ENCODE measurements at places on chromosomes 3 and 15.

GRCh38 chr3:133464573-133464972 lies 64.7 kb downstream of the BFSP2 start:
- DNase-seq: no peak

- DNase-seq: no peak
Measured at GRCh38 chr3:192750201-192750600, 22.9 kb upstream of the FGF12 start.

GRCh38 chr3:79453600-79453999 lies 314.2 kb downstream of the ROBO1 start:
- no peak for DNase-seq

DNA sequence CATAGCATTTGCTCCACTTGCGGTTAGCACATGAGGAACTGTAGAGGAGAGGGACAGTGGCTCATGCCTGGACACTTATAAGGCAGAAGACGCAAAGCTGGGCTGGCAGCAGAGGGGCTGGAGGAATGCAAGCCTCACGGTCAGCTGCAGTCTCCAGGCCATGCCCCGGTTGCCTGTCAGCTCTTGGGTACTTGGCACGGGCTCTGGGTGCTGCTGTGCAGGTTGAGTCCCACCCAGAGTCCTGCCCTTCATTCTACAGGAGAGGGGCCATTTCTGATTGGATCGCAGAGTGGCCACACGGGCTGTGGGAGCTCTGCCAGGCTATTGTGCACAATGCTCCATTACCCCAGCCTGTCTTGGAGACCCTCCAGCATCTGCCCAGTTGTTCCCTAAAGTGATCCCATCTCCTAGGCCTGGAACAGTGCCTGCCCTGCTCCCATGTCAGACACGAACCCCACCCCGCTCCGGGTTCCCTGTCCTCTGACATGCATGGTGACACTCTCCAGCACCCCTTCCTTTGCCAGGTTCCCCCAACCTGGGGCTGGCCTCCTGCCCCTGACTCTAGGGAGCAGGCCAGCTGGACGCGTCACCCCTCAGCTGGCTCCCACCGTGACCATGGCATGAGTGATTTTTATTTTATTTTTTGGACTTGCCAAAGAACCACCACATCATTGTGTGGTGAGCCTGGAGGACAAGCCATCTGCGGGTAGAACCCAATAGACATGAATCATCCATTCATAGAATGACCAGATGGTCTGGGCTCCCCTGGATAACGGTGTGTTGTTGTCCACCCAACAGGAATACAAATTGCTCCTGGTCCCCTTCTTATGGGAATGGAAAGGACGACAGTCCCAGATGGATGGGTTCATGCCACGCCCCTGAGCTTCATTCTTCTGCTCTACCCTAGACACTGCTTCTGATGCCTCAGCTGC lies 51.0 kb upstream of the KLF13 start:
- no peak for DNase-seq

- DNase-seq: no peak
Measured at GRCh38 chr15:25770031-25770430, 93.1 kb downstream of the ATP10A start.

DNA sequence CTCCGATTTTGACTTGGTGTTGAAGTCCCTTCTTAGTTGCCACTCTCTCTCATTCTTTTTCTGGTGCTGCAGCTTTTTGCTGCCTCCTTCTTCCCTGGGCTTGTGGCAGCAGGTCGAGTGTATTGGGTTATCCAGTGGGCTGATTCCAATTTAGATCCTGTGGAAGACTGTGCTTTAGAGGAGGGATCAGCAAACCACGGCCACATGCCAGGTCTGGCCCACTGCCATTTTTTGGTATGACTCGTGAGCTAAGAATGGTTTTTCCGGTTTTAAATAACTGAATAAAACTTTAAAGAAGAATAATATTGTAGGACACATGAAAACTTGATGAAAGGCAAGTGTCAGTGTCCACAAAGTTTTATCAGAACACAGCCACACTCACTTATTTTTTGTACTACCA lies 330.5 kb downstream of the ROBO2 start:
- no peak for DNase-seq

- no peak for DNase-seq
Measured at GRCh38 chr15:61749169-61749568, 311.1 kb downstream of the VPS13C start.

GRCh38 chr3:18562364-18563154 lies 137.4 kb upstream of the SATB1 start:
- no peak for DNase-seq

GRCh38 chr3:104820959-104821358 lies 545.8 kb upstream of the ALCAM start:
- DNase-seq: no peak

DNA sequence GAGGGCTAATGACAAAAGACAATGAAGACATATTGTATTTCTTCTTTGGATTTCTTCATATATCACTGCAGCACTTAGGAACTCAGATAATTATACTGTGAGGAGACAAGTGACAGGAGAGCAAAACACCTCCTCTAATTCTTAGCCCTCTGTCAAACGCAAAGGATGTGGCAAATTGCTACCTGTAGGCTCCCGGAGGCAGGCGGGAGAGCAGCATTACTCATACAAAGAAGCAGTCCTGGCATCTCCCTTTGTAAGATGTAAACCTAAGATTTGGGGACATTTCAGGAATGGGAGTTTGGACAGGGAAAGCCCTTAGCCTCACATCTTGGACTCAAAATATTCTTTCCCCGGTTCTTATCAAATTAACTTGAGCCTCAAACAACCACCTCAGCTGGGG lies 460.8 kb downstream of the SOX2 start:
- DNase-seq: no peak

DNA sequence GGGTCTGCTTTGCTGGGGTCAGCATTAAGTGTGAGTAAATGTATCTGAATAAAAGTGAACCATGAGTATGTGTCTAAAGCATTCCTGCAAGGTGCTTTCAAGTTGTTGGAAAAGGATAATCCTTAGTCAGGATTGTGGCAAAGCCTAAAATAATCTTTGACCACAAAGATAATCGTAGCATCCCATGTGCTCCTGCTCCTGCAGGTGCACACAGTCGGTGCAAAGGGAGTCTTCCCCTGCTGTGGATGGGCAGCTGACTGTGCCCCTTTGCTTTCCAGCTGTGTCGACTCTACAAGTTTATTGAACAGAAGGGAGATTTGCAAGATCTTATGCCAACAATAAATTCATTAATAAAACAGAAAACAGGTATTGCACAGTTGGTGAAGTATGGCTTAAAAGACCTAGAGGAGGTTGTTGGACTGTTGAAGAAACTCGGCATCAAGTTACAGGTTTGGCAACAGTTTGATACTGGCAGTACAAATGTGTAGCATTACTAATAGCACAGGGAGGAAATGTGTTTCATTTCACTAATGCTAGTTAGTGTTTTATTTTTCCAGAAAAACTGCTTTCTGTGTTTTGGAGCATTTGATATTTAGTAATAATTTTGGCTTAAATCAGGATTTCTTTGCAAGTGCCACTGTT lies 22.6 kb downstream of the SRP14 start:
- DNase-seq: no peak

DNA sequence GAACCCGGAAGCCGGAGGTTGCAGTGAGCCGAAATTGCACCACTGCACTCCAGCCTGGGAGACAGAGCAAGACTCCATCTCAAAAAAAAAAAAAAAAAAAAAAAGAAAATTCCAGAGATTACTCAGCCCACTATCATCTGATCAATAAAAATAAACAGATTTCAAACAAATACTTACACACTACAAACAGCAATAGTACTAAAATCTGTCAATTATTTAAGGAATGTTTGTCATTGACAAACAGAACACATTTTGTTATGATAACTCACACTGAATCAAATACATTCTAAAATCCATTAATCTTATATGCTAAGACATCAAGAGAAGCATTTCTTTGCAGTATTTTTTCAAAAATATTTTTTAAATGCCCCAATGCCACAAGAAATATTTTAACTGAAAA lies 7.6 kb downstream of the MYO9A start:
- DNase-seq: no peak
